ENCODE measurements at places on chromosomes 2 and 18.

GRCh38 chr2:156635646-156636045, 199.5 kb downstream of the GPD2 start:
- no peak for DNase-seq

DNA sequence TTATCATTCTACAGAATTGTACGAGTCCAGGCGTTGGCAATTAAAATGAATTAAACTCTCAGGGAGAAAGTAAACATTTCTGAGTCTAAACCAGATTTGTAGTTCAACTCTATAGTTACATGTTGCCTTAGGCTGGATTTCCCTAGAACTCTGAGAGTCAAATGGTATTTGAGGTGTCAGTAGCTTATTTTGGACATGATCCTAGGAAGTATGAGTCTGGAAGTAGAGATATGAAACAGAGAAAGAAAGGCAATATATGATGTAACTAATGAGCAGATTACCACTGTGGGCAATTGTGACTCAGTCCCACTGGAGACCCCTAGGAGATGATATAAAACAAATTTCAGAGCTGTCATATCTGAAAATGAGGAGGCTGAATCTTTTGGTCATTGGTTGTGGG, 199.1 kb upstream of the UBE2E3 start:
- no peak for DNase-seq

GRCh38 chr2:101306410-101306809, 2.1 kb downstream of the RNF149 start:
- peak; percentile 43 for DNase-seq

DNA sequence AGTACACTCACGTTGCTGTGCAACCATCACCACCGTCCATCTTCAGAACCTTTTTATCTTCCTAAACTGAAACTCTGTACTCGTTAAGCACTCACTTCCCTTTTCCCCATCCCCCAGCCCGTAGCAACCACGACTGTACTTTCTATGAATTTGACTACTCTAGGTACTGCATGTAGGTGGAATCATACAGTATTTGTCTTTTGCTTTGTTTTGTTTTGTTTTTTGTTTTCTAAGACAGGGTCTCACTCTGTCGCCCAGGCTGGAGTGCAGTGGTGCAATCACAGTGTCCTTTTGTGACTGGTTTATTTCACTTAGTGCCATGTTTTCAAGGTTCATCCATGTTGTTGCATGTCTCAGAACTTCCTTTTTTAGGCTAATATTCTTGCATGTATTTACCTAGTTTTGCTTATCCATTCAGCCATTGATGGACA, 7.0 kb upstream of the TYMS start:
- peak; percentile 60 for DNase-seq

- DNase-seq, result no peak
These were observed 1268.3 kb upstream of the ACVR2A start for GRCh38 chr2:146576339-146577111.

- no peak for DNase-seq
These were observed 958.7 kb downstream of the BCL11A start for GRCh38 chr2:59594671-59595222.

- no peak for DNase-seq
These were observed 115.8 kb upstream of the PDE1A start for GRCh38 chr2:182542501-182543258.

GRCh38 chr2:174026122-174026845, 61.1 kb upstream of the SP3 start:
- no peak for DNase-seq

GRCh38 chr2:112889976-112890375, 21.0 kb upstream of the IL37 start:
- DNase-seq, result no peak

GRCh38 chr2:216724190-216724589, 28.8 kb upstream of the IGFBP5 start:
- no peak for DNase-seq

DNA sequence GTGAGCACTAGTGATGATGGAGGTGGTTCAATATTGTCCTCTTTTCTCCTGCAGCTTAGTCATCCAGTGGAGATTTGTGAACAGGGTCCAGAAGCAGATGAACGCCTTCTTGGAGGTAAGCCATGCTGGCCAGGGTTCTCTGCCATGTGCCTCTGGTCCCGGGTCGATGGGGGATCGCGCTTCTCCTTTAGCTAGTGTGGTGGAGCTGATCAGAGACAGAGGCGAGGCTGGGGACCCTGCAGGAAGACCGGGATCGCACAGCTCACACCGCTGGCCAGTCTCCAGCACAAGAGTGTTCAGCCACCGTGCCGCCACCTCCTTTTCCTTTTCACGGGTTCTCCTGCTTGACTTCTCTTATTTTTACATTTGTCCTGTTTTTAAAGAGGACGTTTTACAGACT, 243.4 kb downstream of the ALPK2 start:
- DNase-seq, result no peak
